Esophagus mucosa (tissue), 1 donor: ENCODE measurements at places on chromosomes 11 and 22. TPM values are rescaled to one million over a fixed set of nuclear protein-coding genes. Genes with fewer than 3 reads are reported as not detected.

Gene APBB1
- 2.6 TPM for total RNA-seq

Gene NXPE4
- not detected for total RNA-seq

DNA sequence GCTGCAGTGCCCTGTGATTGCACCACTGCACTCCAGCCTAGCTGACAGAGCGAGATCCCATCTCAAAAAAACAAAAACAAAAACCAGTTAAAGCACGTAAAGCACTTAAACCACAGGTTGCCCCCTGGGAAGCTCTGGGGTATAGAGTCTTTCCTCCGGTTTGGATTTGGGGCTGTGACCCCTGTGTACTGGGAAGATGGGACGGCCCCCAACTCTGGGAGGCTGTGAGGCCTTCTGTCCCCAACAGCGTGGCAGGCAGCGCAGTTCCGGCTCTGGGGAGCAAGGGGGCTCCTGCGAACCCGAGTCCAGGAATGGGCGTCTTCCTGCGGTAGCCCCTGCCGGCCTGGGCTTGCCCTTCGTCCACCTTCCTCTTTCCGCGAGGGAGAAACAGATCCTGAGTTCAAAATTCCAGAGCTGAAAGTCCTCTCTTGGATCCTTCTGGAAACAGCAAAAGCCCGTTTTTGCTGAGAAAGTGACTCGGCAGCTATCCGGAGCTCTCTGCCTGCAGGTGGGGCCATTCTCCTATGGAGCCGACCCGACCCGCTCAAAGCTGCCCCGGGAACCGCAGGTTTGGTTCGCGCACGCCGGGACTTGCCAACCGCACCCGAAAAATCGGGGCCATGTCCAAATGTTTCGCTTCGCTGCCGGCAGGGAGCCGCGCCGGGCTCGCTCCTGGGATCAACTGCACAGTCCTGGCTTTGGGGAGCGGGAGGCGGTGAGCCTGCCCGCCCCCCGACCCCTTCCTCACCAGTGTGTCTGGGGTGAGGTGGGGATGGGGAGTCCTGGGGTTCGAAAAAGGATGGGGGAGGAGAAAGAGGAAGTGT lies 36.3 kb upstream of the POLA2 start:
- peak; percentile 85 for ATAC-seq

DNA sequence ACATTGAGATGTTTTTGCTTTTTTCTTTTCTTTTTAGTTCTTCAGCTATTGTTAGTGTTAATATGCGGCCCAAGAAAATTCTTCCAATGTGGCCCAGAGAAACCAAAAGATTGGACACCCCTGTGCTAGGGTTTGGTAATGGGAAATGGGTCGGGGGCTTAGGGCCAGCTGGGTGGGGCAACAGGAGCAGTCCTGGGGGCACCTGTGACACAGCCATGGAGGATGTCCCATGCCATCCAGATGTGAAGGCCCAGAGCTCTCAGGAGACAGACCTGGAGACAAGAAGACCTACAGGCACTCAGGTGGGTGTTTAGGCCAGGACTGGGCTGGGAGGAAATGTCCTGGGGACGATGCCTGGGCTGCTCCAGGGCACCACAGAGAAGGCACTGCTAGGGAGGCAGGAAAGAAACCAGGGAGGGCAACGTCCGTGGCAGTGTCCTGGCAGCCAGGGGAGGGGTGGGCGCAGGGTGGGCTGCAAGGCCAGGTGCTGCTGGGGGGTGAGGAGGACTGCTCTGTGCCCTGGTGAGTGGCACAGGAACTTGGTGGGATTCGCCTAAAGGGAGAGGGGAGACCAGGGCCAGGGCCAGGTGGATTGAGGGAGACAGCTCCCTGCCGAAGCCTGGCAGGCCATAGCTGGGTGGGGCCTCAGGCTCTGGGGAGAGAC lies 21.4 kb downstream of the RELT start:
- no peak for ATAC-seq

- ATAC-seq = no peak
Measured at GRCh38 chr11:45993531-45994001, 71.1 kb downstream of the LARGE2 start.
